ENCODE measurements at places on chromosomes 4 and X. TPM values are rescaled to one million over a fixed set of nuclear protein-coding genes. Genes with fewer than 3 reads are reported as not detected.
A peak's percentile ranks its signal among the peaks of the same experiment; 100 is the strongest.

RADX gene
- 2.9 TPM for total RNA-seq

- DNase-seq = no peak
- no peak overlapping the region for H3K4me3 ChIP-seq
- no peaks in the 10 kb centered on the region for H3K27me3 ChIP-seq
- H3K4me1 ChIP-seq = peaks cover 29% of the 10 kb centered on the region
- no peaks in the 10 kb centered on the region for H3K36me3 ChIP-seq
Measured at GRCh38 chr4:52846502-52846901, 15.6 kb upstream of the RASL11B start.

ERCC6L gene
- 2.4 TPM for total RNA-seq

- peaks cover 3% of the 10 kb centered on the region for H3K36me3 ChIP-seq
- H3K4me3 ChIP-seq = no peak overlapping the region
- no peak for DNase-seq
- H3K27me3 ChIP-seq = peaks cover 6% of the 10 kb centered on the region
- no peak overlapping the region for H3K27ac ChIP-seq
- H3K4me1 ChIP-seq = no peaks in the 10 kb centered on the region
Measured at GRCh38 chr4:17726911-17727310, 54.5 kb downstream of the FAM184B start.

GRCh38 chr4:186757696-186758355, 34.2 kb upstream of the FAT1 start:
- no peaks in the 10 kb centered on the region for H3K27me3 ChIP-seq
- no peaks in the 10 kb centered on the region for H3K4me1 ChIP-seq
- DNase-seq = no peak
- no peak overlapping the region for H3K4me3 ChIP-seq
- peaks cover 1% of the 10 kb centered on the region for H3K36me3 ChIP-seq

DNA sequence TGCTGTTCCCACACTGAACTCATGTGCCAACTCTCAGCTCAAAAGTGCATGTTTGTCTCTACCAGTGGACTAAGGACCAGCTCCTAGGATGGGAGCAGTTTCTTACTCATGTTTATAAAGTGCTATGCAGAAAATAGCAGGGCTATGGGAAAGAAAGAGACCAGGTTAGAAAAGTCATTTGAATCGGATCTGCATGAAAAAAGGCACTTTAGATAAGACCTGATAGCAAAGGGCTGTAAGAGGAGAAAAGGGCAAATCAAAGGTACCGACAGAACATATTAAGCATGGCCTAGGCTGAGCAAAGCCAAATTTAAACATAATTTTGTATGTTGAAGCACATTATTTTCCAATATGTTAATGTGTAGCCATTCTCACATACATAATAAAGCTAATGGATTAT, 362.3 kb upstream of the ZFP42 start:
- no peak for DNase-seq
- no peaks in the 10 kb centered on the region for H3K27me3 ChIP-seq
- no peak overlapping the region for H3K4me3 ChIP-seq
- H3K36me3 ChIP-seq = no peaks in the 10 kb centered on the region

GRCh38 chrX:115337491-115338144, 48.1 kb downstream of the LUZP4 start:
- no peaks in the 10 kb centered on the region for H3K27me3 ChIP-seq
- no peaks in the 10 kb centered on the region for H3K36me3 ChIP-seq
- no peak for DNase-seq
- peak overlapping the region; percentile 78 for H3K27ac ChIP-seq

JADE3 gene
- total RNA-seq = 15.5 TPM

ANOS1 gene
- total RNA-seq = 5.1 TPM

DNA sequence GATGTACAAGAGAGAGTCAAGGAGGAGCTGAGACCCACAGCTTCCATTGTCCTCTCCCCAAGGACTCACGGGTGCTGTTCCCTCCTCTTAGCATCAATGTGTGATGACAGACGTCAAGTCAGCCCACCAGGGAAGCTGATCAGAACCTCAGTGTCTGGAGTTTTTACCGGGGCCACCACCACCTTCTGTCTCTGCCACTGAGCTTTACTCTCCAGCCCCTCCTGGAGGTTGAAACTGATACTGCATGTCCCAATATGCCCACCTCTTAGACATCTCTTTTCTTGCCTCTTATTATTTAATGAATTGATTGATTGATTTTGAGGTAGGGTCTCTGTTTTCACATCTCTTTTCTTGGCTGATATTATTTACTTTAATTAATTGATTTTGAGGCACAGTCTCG, 10.3 kb upstream of the AKAP17A start:
- no peaks in the 10 kb centered on the region for H3K4me1 ChIP-seq
- no peak overlapping the region for H3K4me3 ChIP-seq
- no peaks in the 10 kb centered on the region for H3K27me3 ChIP-seq
- H3K36me3 ChIP-seq = no peaks in the 10 kb centered on the region
- DNase-seq = no peak

MAGEA11 gene
- not detected for total RNA-seq

- no peak overlapping the region for H3K27ac ChIP-seq
- no peak overlapping the region for H3K4me3 ChIP-seq
- peaks cover 3% of the 10 kb centered on the region for H3K27me3 ChIP-seq
- DNase-seq = no peak
- H3K36me3 ChIP-seq = no peaks in the 10 kb centered on the region
- no peaks in the 10 kb centered on the region for H3K4me1 ChIP-seq
Measured at GRCh38 chr4:62210486-62210885, 1010.4 kb downstream of the ADGRL3 start.

- H3K27me3 ChIP-seq = no peaks in the 10 kb centered on the region
- no peaks in the 10 kb centered on the region for H3K36me3 ChIP-seq
- H3K27ac ChIP-seq = no peak overlapping the region
- no peak for DNase-seq
- no peak overlapping the region for H3K4me3 ChIP-seq
- H3K4me1 ChIP-seq = peaks cover 32% of the 10 kb centered on the region
Measured at GRCh38 chrX:19627533-19627932, 112.2 kb upstream of the MAP3K15 start.

GRCh38 chr4:56181140-56181953, 205.9 kb downstream of the AASDH start:
- no peak for DNase-seq
- H3K27ac ChIP-seq = peak overlapping the region; percentile 7
- H3K36me3 ChIP-seq = peaks cover 21% of the 10 kb centered on the region
- no peak overlapping the region for H3K4me3 ChIP-seq
- H3K27me3 ChIP-seq = no peaks in the 10 kb centered on the region

DNA sequence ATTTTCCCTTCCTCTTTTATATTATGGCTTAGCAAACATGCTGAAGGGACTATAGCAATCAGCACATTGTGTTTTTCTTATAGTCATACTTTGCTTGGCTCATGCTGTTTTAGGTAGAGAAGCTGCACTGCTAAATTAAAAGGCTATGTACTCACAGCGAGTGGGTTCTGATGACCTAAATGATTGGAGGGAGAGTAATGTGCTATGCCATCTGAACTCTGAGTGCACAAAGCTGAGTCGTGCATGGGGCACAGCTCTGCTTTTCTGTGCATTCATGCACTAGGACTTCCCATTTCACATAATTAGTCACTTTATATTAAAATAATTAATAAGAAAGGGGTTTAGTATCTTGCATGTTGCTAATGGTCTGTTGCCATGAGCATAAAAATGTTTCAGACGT, 132.7 kb upstream of the ADGRL3 start:
- H3K27me3 ChIP-seq = no peaks in the 10 kb centered on the region
- no peak overlapping the region for H3K4me3 ChIP-seq
- no peak overlapping the region for H3K27ac ChIP-seq
- no peaks in the 10 kb centered on the region for H3K4me1 ChIP-seq
- DNase-seq = no peak

- peaks cover 2% of the 10 kb centered on the region for H3K36me3 ChIP-seq
- H3K4me3 ChIP-seq = no peak overlapping the region
- DNase-seq = no peak
- no peaks in the 10 kb centered on the region for H3K27me3 ChIP-seq
- H3K4me1 ChIP-seq = peaks cover 20% of the 10 kb centered on the region
Measured at GRCh38 chrX:86829786-86830185, 681.5 kb downstream of the DACH2 start.

TCEAL7 gene
- 16.6 TPM for total RNA-seq

PNMA5 gene
- total RNA-seq = not detected

GRCh38 chr4:64095398-64095797, 313.9 kb downstream of the TECRL start:
- no peak overlapping the region for H3K4me3 ChIP-seq
- H3K27ac ChIP-seq = no peak overlapping the region
- no peak for DNase-seq
- no peaks in the 10 kb centered on the region for H3K4me1 ChIP-seq
- no peaks in the 10 kb centered on the region for H3K36me3 ChIP-seq
- no peaks in the 10 kb centered on the region for H3K27me3 ChIP-seq

TFE3 gene
- total RNA-seq = 52.5 TPM

- H3K36me3 ChIP-seq = no peaks in the 10 kb centered on the region
- no peak overlapping the region for H3K27ac ChIP-seq
- H3K4me1 ChIP-seq = peaks cover 2% of the 10 kb centered on the region
- no peak for DNase-seq
- H3K27me3 ChIP-seq = no peaks in the 10 kb centered on the region
- H3K4me3 ChIP-seq = no peak overlapping the region
Measured at GRCh38 chrX:39631276-39632229, 466.2 kb downstream of the BCOR start.

GRCh38 chr4:81471298-81471587, 464 bp downstream of the RASGEF1B start:
- no peak for DNase-seq
- H3K4me3 ChIP-seq = peak overlapping the region; percentile 77
- no peaks in the 10 kb centered on the region for H3K36me3 ChIP-seq
- H3K4me1 ChIP-seq = peaks cover 40% of the 10 kb centered on the region
- H3K27ac ChIP-seq = peak overlapping the region; percentile 81

Measured in mesothelial cell of epicardium (in vitro differentiated cells).